ENCODE measurements at places on chromosomes 4 and X.

GRCh38 chr4:113996599-113997177 is 17.2 kb upstream of the ARSJ start:
- no peak for DNase-seq

DNA sequence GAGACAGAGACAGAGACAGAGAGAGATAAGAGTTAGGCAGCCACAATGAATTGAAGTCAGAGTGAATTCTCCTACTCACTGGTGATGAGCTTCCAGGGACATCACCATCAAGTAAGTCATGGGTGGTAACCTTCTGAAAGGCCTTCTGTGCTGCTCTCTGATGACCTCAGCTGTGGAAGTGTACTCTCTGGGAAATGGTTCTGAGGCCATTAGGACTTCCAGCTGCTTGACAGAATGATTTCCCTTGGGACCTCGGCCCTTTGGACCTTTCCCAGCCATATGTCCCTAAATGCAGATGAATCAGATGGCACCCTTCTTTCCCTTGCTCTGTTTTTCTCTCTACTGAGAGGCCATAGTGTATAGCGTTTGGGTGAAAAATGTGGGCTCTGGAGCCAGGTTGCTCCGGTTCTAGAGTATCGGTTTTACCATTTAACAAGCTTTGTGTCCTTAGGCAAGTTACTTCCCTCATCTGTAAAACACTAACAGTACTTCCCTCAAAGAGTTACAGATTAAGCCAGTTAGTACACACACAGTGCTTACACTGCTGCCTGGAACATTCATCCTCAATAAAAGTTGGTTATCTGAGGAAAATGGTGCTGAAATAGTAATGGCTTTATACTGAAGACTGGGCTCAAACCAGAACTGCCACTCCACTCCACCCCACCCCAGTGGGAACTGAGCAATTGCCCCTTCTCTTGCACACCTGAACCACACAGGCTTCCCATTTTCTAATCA is 7.6 kb downstream of the SEPTIN11 start:
- DNase-seq: no peak

GRCh38 chrX:24019448-24019847 is 7.5 kb downstream of the KLHL15 start:
- no peak for DNase-seq

DNA sequence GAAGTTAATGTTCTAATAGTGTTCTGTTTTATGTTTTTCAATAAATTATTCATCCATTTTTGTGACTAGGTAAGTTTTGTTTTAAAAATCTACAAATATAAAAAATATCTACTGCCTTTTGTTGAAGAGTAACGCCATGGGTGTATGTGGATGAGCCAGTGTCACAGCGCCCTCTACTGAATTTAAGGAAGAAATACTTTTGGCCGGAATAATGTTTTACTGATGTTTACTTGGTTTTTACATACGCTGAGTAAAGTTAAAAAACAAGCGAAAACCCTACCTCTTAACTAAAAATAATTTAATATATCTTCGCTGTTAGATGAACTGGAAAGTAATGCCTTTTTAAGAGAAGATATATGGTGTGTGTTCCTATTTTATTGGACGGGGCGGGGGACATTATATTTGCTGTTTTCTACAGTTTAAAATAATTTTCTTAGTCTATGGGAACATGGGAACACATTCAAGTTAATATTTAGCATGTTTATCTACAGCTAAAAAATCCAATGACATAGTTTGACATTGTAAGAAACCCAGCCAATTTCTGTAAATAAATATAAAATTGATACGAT is 86.1 kb downstream of the CPE start:
- DNase-seq: no peak

DNA sequence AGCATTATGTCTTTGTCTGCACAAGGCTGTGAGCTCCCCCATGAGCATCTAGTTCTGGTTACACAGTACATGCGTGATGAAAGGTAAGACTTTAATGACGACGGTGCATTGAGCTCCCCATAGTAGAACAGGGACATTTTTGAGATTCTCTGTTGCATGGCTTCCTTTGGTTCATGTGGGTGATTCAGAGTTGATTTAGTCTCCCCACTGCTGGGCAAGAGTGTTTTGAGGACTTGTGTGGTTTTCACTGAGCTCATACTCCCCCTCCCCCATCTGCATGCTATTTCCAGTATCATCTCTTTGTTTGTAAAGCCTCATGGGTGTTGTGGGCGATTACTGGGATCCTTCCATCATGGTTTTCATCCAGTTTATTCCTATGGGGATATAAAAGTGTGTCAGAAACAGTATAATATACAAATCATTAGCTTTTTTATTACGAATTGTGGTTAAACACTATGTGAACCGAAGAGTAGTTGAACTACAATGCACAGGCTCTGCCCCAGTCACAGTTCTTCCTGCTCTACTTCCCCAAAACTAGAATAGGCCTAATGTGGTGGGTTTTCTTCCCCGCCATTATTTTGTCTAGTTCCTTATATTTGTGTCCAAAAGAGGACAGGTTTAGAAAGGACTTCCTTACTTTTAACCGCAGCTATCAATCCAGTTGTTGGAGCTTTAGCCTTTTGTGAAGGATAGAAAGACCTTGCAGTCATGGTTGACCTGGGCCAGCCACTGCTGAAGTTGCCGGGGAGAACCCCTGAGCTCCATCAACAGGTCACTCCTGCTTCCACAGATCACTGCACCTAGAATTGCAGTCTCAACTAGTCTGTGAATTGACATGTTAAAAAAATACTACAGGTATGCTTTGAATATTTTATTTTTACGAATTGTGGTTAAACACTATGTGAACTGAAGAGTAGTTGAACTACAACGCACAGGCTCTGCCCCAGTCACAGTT is 30.4 kb downstream of the KIT start:
- DNase-seq: no peak

GRCh38 chr4:90855111-90855510 is 727.9 kb downstream of the CCSER1 start:
- no peak for DNase-seq

DNA sequence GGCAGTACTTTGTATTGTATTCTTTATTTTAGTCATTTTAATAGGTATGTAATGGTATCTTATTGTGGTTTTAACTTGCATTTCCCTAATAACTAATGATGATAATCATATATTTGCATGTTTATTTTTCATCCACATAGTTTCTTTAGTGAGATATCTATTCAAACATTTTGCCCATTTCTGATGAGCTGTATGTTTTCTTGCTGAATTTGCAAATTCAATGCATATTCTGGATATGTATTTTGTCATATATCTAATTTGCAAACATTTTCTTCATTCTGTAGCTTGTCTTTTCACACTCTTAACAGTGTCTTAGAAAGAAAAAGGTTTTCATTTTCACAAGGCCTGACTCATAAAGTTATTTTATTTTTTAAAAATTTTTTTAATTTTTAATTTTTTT is 372.1 kb downstream of the ZNF674 start:
- DNase-seq: no peak

DNA sequence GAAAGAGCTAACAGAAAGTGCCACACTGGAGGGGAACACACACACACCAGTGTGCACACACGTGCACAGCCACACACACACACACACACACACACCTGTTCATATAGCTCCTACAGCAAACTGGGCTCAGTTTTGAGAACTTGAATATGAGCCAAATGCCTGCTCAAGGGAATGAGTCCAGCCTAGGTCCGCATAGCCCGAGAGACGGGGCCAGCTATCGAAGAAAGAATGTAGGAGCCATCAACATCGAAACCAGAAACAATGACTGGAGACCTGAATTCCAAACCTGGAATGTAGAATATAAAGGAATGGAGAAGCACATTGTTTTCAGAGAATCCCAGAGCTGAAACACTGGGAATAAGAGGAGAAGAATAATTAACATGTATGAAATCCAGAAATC is 37.6 kb upstream of the ERVMER34-1 start:
- DNase-seq: no peak

GRCh38 chr4:24044610-24045589 is 155.1 kb upstream of the PPARGC1A start:
- no peak for DNase-seq

- DNase-seq: no peak
Measured at GRCh38 chr4:182102576-182102975, 140.6 kb upstream of the TENM3 start.
